Stromal cell of bone marrow (primary cell): ENCODE measurements at places on chromosomes 12 and 14.

GRCh38 chr12:52255926-52256583 is 18.4 kb upstream of the KRT86 start:
- DNase-seq, result no peak

GRCh38 chr12:39224971-39225370 is 217.9 kb downstream of the KIF21A start:
- DNase-seq, result no peak

GRCh38 chr14:94903338-94903737 is 133.4 kb upstream of the GSC start:
- no peak for DNase-seq

GRCh38 chr12:90287585-90287984 is 578.9 kb upstream of the ATP2B1 start:
- no peak for DNase-seq

DNA sequence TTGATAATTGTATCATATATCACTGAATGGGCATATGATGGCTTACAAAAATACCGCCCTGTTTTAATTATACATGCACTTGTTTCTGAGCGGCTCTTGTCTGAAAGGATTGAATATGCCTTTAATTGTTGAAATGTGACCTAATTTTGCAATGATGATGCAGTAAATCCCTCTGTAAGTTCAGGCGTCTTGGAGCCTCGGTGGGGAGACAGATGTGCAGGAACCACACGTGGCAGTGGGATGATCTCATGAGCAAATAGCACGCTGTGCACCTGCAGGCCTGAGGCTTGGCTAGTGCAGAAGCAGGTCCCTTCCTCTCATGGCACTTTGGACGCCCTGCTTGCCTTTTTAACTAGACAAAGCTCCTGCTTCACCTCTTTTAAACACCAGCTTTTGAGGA is 49.3 kb upstream of the ASPG start:
- DNase-seq, result no peak

DNA sequence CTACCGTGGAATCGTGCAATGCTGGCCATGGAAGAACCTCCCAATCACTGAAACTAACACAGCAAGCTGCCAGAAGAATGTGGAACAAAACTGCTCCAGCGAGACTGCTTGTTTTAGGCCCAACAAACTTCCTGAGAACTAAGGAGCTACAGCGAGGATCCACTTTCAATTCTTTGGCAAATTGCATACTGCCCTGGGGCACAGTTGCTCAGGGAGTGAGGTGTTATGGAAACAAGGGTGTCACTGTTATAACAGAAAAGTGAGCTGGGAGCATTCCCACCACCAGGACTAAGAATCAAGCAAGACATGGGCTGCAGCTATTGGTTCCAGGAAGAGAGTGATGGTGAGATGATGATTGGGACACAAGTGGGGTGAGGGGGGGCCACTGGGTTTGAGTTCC is 1606.1 kb upstream of the FLRT2 start:
- no peak for DNase-seq

- DNase-seq, result no peak
Observed at GRCh38 chr12:120751389-120751788, 25.8 kb downstream of the ACADS start.

DNA sequence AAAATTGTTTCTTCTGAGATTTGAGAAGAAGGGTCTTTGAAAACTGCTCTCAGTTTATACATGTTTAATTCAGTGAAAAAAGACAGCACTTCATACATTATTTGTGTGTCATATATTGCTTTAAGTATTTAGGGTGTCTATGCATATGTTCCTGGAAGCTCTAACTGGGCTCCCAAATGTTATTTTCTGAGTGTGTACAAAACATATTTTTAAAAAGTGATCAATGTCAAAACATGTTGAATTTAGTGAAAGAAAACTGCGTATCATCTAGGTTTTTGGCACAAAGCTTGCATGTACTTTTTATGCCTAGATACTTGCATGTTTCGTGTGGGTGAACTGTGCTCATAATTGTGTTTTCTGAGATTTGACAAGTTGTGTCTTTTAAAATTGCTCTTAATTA is 81.6 kb downstream of the ASCL4 start:
- DNase-seq, result no peak

- DNase-seq, result no peak
Observed at GRCh38 chr12:22899184-22899583, 274.2 kb downstream of the ETNK1 start.

- no peak for DNase-seq
Observed at GRCh38 chr12:127351481-127352010, 915.4 kb upstream of the TMEM132C start.

- DNase-seq, result no peak
Observed at GRCh38 chr14:58258156-58258555, 13.5 kb downstream of the PSMA3 start.

DNA sequence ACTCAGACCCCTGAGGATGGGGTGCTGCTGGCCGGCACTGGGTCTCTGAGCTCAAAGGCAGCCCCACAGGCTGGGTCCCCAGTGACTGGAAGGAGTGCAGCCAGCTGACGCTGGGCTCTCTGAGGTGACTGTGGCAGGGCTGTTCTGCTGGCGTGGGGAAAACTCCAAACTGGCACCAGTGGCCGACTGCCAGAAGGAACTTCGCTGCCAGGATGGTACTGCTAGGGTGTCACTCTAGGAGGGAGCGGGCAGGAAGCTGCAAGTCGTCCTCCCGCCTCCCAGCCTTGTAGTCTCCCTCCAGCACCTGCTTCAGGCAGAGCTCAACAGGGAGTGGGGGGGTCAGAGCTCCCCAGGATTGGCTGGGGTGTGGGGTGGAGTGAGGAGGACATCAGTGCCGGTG is 41.3 kb downstream of the CDC42BPB start:
- DNase-seq, result no peak

DNA sequence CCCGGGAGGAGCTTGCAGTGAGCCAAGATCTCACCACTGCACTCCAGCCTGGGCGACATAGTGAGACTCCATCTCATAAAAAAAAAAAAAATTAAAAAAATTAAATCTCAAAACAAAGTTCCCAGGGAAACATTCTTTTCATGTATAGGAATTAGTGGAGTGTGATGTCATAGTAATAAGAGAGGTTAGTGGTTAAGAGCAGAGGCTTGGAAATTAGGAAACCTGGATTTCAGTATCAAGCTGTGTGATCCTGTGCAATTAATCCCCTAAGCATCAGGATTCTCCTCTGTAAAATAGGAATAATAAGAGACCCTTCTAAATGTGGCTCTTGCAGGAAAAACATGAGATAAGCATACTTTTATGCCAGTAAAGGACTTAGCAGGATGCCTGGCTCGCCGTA is 3.1 kb upstream of the TXNRD1 start:
- DNase-seq, result no peak

GRCh38 chr12:105235281-105235731 is 668 bp downstream of the APPL2 start:
- DNase-seq, result no peak

DNA sequence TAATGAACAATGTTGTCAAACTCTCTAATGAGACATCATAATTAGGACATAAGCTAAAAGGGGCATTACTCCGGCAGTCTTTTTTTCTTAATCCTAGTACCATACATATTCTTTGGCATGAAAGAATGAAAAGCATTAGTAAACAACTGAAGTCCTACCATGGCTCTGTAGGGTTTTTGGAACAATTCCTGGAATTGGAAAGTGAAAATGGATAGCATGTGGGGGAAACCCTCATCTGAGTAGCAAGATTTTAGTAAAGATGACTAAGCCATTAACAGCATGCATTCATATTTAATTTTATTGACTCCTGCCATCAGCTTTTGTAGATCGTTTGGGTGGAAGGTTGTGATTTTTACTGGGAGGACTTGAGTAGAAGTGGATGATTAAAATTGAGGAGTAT is 216.2 kb upstream of the PDZRN4 start:
- DNase-seq, result no peak

DNA sequence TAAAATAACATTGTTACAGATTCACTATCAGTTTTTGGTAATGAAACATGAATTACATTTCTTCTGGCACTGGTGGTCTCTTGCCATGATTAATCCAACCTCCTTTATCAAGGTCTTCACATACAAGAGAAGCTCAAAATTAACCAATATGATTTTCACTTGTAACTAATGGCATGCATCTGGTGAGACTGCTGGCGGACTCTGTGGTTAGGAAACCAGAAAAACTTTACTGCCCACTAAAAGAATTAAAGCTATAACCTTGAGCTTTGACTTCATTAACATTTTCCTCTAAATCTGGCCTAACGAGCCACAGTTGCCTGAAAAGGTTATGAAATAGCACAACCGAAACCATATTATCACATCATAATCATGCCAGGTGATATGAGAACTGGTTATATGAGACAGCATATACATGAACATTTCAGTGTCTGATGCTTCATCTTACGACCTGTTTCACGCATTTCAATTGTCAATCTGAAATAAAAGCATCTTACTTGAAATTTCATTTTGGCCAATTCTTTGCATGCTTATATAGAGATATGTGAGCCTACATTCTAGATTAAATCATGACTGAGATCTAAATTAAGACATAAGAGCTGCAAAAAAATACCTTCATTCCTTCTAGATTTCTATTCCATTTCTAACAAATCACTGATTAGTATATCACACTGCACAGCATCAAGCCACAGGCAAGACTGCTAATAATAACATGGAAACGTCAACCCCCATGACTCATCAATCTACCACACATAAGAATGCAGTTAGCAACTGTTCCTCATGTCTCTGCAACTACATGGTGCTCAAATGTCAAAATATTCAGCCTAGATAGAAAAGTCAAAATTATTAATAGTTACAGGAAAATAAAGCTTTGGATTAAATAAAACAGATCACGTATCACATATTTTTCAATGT is 89.3 kb downstream of the OSBPL8 start:
- peak; percentile 67 for DNase-seq

GRCh38 chr14:74048281-74048680 is 29.1 kb downstream of the BBOF1 start:
- DNase-seq, result no peak

DNA sequence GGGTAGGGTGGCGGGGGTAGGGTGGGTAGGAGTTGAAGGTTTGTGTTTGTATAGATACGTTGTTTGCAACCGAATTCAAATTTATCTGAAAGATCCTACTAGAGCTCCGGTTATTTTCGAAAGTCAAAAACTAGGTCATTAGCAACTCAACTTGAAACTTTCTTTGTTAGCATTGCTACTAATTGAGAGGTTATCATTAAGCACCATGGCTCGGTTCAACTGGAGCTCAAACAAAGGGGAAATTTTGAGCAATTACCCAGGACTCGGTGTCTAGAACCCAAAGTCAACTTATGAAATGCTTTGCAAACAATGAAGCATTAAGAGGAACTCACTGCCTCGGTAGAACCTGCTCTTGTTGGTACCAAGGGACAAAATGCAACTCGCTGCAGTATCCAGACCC is 207.7 kb downstream of the BCAT1 start:
- no peak for DNase-seq

GRCh38 chr12:49188201-49188915 is 522 bp downstream of the TUBA1A start:
- peak; percentile 62 for DNase-seq

DNA sequence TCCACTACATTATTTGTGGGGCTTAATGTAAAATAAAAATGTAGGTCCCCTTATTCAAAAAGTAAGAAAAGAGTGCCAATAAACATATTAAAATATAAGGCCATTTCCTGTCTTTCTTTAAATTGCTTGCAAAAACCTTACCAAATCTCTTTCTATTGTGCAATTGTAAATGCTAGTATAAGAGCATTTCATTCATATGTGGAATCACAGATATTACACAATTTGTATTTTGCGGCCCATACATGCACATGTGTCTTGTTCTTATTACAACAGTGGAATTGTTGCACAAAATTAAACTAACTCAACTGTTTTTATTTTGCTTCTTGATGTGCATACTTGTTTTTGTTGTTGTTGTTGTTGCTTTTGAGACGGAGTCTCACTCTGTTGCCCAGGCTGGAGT is 20.1 kb upstream of the CRADD start:
- no peak for DNase-seq

DNA sequence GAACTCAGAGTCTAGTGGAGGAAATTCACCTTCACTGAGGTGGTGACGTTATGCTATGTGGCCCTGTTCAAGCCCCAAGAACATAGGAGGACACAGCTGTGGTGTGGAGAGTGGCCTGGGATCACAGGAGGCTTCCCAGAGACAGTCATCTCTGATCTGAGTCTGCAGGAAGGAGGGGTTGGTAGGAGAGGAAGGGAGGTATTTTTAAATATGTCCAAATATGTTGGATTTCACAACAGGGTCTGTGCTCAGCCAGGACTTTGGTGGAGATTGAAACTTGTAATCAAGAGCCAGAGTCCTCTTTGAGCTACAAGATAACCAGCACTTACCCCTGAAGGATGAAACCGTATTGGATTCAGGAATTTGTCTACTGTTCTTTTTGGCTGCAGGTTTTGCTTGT is 26.4 kb upstream of the MED13L start:
- DNase-seq, result no peak

DNA sequence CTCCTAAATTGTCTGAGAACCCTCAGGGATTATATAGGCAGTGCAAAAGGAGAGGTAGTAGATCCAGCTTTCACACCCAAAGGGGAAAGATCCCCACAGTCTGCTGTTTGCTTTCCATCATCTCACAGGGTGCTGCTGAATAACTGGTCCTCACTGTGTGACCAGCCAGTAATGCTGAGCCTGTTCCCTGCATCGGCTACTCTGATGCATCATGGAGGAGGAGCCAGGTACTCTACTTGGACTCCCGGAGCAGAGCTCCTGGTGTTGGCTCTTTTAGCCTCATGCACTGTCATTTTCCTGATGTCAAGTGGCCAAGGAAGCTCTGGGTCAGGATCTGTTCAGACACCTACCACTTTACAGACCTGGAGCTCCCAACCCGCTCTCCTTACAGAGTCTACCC is 127.4 kb upstream of the ATF1 start:
- no peak for DNase-seq

DNA sequence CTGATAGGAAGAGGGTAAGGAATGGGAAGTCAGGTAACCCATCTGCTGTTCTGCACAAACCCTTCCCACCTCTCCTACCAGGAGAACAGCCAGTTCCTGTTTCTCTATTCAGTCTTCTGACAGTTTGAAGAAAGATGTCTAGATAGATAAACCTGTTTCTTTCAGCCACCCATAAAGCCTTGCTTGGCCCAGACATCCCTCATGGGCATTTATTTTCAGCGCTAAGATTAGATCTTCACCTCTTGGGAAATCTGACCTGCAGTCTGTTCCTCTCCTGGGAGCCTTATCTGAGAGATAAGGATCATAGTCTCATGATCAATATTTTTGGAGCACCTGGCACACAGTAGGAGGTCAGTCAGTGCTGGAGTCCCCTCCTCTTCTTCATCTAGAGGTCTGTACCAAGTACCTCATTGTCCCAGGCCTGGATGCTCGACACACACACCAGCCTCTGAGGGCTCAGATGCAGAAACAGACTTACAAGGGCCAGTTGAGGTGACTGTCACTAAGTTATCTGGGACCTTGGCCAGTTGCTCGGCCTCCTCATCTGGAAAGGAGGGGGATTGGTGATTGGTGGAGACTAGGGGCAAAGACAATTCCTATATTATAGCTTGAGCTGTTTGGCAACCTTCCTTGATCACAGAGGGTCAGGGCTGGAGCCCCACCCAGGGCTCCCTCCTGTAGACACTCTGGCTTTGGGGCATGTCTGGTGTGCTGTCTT is 18.2 kb downstream of the ACVRL1 start:
- DNase-seq, result no peak
